ENCODE measurements at places on chromosomes 1 and 21.
A peak's percentile ranks its signal among the peaks of the same experiment; 100 is the strongest.

DNA sequence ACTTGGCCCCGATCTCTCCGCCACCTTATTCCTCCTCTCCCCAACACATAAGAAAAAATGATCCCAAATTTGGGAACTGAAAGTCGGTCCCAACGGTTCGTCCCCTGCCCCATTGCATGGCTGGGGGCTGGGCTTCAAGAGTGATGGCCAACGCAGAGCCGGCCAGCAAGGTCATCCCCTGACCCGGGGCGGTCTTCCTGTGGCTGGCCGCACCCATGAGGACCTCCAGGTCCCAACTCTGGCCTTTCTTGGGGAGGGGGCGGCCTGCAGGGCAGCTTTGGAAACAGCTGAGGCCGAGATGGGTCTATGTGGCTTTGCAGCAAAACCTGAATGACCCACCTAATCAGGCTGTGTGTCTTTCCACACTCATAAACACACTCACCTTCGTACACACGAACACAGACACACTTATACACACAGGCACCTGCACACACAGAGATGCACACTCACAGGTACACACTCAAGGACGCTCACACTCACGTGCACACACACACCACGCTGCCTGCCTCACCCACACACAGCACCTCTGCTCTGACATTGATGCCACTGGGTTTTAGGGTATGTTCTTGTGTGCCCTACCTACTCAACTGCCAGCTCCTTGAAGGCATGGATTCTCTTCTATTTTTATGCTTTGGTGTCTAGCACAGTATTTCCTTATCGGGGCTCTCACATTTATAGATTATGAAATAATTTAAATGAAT, 562 bp downstream of the DYNLT5 start:
- no peak for DNase-seq

DNA sequence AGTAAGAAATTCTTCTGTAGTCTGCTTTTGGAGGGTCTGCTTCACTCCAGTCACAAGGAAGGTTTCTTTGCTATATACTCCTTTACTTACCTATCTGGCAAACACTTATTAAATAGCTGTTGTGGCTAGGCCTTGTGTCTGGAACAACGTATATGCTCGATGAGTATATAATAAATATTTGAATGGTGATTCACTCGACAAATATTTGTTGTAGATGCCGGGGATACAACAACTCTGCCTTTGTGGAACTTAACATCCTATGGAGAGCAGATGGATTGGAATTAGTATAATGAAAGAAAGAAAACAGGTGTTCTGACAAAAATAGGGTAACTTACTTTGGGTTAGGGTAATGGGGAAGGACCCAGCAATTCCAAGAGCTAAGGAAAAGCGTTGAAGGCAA, 31.1 kb downstream of the KPNA6 start:
- no peak for DNase-seq

GRCh38 chr1:243742819-243743218, 107.2 kb downstream of the AKT3 start:
- DNase-seq: no peak

DNA sequence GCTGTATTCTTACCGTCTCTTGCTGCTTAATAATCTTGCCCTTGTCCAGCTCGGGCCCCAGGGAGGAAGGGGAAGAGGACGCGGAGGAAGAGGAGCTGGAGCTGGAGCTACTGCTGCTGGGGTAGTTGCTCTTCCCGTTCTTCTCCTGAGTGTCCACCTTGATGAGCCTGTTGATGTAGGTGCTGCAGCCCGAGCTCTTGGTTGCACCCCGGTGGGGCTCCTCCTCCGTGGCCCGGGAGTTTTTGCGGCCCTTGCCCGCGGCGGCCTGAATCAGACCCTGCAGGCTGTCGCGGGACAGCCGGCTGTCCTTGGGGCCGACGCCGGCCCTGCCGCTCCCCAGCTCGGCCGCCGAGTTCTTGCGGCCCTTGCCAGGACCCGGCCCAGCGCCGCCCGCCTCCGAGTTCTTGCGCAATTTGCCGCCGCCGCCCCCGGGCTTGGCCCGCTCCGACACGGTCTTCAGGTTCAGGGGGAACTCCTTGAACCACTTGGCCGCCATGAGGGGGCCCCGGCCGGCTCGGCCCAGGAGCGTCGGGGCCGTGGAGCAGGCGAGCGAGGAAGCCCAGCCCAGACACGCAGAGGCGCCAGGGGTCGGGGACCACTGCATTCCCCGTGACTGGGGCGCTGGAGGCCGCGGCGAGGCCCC, 475 bp upstream of the TDRD10 start:
- DNase-seq: peak; percentile 40

GRCh38 chr1:246768403-246769020, 44.3 kb downstream of the SCCPDH start:
- DNase-seq: no peak

- DNase-seq: no peak
Measured at GRCh38 chr1:214331180-214331579, 50.2 kb downstream of the SMYD2 start.

DNA sequence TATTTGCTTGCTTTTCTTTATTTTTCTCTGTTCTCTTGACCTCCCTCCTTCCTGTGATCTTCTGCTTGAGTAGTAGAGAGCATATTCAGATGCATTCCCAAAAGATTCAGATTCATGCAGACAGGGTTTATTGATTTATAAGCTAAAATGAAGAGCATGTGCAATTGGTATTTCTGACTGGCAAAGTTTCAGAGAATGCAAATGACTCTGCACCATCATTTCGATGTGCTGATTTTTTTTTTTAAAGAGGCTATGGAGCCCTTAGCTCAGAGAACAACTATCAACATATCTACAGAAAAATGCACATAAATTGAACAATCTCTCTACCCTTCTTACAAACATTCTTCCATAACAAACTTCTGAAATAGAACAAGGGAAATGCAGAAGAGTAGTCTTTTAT, 312.0 kb downstream of the VAV3 start:
- DNase-seq: no peak
